ENCODE measurements at places on chromosomes 6 and 20.
A peak's percentile ranks its signal among the peaks of the same experiment; 100 is the strongest.

- ATAC-seq, result no peak
Measured at GRCh38 chr6:35260591-35261570, 1.3 kb downstream of the ZNF76 start.

DNA sequence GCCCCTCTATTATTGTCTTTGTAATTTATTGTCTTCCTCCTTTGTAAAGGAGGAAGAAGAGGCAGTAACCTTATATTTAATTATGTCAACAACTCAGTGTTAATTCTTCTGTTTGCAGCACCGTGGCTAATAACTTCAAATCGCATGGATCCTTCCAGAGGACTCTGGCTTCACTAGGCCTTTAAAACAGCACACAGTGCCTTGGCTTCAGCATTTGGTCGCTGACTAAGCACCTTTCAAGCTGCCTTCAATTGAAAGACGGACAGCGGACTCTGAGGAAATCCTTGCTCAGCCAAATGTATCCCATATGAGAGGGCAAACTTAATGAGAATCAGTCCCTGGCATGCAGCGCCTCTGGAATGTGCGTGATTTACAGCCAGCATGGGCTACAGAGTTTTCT is 64.2 kb downstream of the SGK1 start:
- peak; percentile 75 for ATAC-seq

- peak; percentile 96 for ATAC-seq
Measured at GRCh38 chr6:104606361-104606760, 253.4 kb downstream of the HACE1 start.

DNA sequence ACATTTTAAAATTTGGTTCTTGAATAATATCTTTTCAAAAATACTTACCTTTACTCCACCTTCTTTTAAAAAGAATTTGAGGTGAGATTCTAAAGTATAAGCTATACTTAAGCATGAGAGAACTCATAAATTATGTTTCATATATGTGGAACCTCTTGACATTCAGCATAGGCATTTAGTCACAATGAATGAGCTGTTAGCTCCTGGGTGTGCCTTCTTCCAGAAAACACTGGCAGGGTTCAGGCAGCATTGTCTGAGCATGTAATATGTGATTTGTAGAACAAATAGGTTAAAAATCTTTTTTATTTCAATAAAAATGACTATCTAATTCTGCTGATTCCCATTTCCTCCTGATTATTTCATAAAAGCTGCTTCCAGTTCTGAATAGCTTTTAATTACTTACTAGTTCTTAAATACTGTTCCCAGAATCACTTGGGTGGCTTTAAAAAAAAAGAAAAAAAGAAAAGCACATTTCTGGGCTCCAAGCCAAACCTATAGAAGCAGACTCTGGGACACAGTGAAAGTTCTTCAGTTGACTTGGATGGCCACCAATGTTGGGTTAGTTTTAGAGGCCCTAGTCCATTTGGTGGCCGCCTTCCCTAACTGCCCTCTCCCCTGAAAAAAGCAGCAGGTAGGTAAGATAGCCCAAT is 20.2 kb downstream of the RNF8 start:
- no peak for ATAC-seq

- ATAC-seq, result no peak
Measured at GRCh38 chr20:57760698-57761412, 51.0 kb upstream of the PMEPA1 start.

Data from motor neuron (in vitro differentiated cells).